Activated T-cell treated with anti-CD3 and anti-CD28 coated beads for 48 hours (primary cell): ENCODE measurements at places on chromosomes 1 and 21.
A peak's percentile ranks its signal among the peaks of the same experiment; 100 is the strongest.

DNA sequence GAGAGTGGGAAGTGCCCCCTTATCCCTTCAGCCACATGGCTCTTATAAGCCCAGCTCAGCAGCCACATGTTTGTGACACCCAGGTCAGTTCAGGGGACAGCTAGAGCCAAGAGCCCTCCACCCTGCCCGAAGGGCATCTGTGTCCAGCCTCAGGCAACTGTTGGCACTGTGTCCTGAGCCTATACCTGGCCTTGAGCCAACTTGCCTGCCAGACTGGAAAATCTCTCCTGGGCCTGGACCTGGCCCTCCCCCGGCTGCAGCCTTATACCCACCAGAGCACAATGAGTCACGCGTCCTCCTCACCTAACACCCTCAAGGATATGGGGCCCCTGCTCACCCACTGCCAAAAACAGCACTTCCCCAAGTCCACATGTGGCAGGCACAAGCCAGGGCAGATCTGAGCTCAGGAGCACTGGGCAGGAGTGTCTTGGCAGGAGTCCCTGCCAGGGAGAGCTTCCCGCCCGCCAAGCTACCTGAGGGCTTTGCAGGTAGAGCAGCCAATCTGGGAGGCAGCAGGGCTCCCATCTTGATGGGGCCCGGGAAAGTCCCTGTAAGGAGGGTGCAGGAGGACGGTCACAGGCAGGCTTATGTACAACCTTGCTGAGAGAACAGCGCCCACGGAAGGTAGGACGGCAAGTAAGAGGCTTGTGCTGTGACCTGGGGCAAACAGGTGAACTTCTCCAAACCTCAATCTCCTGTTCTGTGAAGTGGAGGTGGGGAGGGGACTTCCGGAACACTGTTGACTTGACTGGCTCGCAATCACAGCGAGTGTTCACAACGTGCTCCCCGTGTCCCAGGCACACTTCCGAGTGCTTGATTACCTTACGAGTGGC lies 19.8 kb upstream of the HSPG2 start:
- DNase-seq, result peak; percentile 18

DNA sequence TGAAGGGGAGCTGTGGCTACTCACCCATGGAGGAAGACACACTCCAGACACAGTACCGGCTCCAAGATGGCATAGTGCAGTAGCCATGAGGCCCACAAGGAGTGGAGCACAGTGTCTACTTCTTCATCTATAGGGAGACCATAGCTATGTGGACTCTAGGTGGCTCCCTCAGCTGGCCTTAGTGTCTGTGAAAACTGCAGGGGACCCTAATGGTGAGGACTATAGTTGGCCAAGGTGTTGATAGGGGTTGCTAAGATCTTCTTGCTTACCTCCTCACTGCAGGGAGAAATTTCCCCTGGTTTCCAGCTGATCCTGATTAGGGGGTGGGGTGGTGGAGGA lies 58.9 kb downstream of the DIPK1A start:
- DNase-seq, result no peak

DNA sequence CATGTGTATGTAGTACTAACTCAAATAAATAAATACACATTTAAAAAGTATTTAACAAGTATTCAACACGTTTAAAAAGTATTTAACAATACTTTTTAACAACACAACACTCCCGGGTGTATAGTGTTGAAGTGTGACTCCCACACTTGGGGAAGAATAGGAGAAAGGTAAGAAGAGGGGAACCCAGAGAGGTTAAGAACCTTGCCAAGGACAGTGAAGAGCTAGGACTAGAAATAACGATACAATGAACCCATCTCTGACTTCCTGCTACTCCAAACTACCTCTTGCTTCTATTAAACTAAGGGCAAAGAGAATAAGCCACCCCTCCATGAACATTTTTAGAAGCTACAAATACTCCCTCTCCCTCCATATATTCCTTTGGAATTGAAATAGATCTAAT lies 1.7 kb upstream of the GFI1 start:
- no peak for DNase-seq

GRCh38 chr21:32046191-32046590 lies 173.4 kb downstream of the HUNK start:
- DNase-seq, result no peak

- DNase-seq, result no peak
Observed at GRCh38 chr21:26177746-26178426, 7.3 kb upstream of the APP start.

- DNase-seq, result no peak
Observed at GRCh38 chr1:30763651-30764248, 6.2 kb upstream of the LAPTM5 start.

- DNase-seq, result no peak
Observed at GRCh38 chr1:39017266-39017665, 8.9 kb upstream of the NDUFS5 start.

DNA sequence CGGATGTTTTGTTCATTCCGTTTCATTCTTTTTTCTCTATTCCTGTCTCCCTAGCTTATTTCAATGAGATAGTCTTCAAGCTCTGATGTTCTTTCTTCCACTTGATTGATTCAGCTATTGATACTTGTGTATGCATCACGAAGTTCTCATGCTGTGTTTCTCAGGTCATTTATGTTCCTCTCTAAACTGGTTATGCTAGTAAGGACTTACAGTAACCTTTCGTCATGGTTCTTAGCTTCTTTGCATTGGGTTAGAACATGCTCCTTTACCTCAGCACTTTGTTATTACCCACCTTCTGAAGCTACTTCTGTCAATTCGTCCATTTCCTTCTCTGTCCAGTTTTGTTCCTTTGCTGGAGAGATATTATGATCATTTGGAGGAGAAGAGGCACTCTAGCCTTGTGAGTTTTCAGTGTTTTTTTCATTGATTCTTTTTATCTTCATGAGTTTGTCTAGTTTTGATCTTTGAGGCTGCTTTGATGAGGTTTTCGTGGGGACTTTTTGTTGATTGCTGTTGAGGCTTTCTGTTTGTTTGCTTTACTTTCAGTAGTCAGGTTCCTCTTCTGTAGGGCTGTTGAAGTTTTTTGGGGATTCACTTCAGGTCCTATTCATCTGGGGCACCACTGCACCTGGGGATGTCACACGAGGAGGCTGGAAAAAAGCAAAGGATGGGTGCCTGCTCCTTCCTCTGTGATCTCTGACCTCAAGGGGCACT lies 496.9 kb upstream of the LRRC7 start:
- DNase-seq, result no peak
